Stimulated activated CD8-positive, alpha-beta memory T cell treated with anti-CD3 and anti-CD28 coated beads, Interleukin-4, amount 100 ng/mL, for 4 hours (primary cell): ENCODE measurements at places on chromosomes 12 and 14.

- no peak for DNase-seq
Measured at GRCh38 chr12:52214421-52214802, 18.6 kb upstream of the KRT7 start.

- DNase-seq = no peak
Measured at GRCh38 chr12:77060136-77060882, 5.1 kb downstream of the E2F7 start.

DNA sequence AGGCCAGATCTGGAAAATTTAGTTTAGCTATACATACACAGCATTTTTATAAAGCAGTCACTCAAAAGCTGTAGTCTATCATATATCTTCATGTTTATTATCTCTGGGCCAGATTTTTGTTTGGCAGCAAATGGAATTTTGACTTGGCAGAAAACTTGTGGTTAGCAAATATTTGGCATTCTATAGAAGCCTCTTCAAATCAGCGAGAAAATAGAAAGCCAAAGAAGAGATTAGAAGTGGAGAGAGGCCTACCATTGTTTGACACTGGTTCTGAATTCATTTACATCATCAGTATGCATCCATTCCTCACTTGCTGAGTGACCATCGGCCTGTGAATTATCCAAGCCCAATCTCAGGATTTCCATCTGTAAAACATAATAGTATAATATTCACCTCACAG, 1077.6 kb downstream of the GALC start:
- no peak for DNase-seq

GRCh38 chr14:51873221-51873893, 12.9 kb downstream of the GNG2 start:
- DNase-seq = no peak

DNA sequence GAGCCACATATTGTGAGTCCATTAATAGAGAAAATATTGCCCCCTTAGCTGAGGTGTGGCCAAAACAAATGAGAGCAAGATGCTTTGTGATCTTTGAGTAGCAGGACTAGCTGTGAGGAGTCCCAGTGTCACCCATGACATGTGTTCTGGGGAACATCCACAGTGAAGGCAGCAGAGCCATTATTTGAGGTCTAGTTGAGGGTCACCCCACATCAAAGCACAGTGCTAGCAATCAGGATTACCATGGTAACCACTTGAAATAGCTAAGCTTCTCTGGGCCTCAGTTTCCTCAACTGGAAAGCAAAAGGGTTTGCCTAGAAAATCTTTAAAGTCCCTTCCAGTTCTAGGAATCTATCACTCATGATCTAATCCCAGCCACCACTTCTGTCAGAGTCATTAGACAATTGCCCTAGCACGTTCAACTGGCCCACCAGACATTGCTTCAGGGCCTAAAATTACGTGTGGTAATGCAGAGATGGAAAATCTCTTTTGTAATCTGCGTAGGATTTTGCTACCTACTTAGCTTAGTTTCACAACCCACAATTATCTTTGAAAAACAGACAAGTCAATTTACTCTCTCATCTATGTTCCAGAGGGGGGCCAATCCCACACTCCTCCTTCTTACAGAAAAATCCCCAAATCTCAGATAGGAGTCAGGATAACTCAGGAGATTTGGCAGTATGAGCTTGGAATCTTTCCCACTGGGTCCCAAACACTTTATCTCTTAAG, 251.2 kb upstream of the EGLN3 start:
- no peak for DNase-seq

DNA sequence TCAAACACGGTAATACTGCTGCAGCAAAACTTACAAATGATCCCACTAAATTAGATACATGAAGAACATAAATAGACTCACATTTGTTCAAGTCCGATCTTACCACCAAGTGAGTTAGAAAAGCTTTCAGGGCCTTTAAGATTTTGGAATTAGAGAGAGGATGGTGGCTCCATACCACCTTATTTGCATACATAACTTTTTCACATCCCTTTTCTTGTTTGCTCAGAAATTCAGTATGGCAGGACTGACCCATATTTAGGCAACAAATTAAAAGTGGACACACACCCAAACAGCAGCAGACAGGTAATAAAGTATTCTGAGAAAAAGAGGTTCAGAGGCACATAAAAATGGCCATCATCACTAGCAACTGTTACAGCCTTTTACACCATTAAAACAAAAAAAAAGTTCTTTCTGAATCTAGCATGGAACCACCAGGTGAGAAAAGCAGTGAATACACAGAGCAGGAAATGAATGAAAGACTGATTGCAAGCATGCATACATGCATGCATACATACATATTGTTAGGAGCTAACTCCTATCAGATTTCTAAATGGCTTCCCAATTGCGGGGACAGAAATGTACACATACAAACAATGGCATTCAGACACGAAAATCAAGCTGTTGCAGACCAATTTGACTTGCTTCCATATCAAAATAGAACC, 23.3 kb downstream of the STXBP6 start:
- DNase-seq = no peak

- no peak for DNase-seq
Measured at GRCh38 chr14:63692310-63693020, 35.4 kb downstream of the SGPP1 start.

- DNase-seq = no peak
Measured at GRCh38 chr14:22519877-22520685, 68.9 kb downstream of the DAD1 start.

GRCh38 chr14:94936401-94936892, 166.5 kb upstream of the GSC start:
- no peak for DNase-seq

DNA sequence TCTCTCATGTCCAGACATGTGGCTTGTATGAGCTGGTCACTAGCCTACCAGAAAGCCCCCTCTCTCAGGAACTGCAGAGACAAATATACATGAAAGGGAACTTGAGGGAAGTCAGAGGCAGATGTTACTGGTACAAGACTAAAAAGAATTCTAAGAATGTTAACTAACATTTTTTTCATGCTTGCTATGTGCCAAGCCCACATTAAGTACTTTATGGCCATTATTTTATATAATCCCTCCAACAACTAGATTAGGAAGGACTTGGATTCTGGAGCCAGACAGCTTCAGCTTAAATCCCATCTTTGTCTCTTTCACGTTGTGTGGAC, 24.6 kb downstream of the TTC9 start:
- DNase-seq = no peak

- DNase-seq = no peak
Measured at GRCh38 chr12:47805417-47805816, 14.3 kb downstream of the HDAC7 start.
